ENCODE measurements at places on chromosomes 7 and 10.

DNA sequence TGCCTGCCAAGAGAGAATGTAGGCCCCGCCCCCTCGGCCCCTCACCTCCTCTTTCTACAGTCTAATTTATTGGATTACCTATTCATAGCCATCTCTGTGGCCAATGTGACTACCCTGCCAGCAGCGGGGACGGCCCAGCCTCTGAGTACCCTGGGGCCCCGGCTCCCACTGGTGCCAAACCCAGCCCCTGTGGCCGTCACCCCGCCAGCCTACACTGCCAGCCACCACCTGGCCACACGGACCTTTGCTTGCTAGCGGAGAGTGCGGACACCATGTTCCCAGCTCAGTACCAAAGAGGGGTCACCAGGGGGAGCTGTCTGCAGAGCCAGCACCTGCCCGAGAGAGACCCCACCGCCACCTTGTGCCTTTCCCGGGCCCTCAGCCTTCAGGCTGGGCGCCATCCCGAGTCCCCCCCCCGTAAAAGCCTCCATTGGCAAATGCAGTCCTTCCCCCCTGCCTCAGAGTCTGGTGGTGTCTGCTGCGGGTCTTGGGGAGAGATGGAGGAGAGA lies 511.1 kb downstream of the ZNF37A start:
- no peak for DNase-seq

DNA sequence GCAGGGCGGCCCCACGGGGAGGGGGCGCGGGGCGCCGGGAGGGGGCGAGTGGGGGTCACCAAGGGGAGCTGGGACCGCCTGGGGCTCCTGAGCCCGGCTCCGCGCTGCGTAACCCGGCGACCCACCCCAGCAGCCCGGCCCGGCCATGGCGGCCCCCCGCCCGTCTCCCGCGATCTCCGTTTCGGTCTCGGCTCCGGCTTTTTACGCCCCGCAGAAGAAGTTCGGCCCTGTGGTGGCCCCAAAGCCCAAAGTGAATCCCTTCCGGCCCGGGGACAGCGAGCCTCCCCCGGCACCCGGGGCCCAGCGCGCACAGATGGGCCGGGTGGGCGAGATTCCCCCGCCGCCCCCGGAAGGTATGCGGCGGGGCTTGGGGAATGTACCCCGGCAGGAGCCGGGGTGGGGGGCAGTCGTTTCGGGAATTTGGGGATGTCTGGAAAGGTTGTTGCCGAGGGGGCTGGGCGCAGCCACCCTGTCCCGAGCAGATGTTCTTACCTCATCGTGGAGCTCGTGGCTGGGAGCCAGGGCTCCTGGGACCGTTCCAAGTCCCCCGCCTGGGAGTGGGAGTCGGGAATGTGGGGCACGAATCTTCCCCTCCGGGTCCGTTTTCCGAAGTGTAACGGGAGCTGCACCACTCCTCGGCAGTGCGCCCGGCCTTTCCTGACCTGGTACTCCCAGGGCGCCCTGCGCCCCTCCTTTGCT lies 431 bp downstream of the ZYX start:
- peak; percentile 27 for DNase-seq

- DNase-seq = no peak
These were observed 906 bp downstream of the CDK1 start for GRCh38 chr10:60778971-60779796.

DNA sequence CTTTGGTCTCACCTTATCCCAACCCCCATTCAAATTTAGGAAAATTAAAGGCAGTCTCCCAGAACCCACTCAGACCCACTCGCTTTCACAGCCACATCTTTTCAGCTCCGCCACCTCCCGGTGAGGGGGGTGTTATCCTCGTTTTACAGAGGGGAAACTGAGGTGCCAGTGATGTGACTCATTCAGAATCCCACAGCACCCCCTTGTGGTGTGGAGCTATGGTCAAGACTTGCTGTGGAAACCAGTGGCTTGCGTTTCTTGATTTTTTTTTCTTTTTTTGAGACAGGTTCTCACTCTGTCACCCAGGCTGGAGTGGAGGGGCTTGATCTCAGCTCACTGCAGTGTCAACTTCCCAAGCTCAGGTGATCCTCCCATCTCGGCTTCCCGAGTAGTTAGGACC lies 27.6 kb downstream of the SLC35G1 start:
- DNase-seq = peak; percentile 6

DNA sequence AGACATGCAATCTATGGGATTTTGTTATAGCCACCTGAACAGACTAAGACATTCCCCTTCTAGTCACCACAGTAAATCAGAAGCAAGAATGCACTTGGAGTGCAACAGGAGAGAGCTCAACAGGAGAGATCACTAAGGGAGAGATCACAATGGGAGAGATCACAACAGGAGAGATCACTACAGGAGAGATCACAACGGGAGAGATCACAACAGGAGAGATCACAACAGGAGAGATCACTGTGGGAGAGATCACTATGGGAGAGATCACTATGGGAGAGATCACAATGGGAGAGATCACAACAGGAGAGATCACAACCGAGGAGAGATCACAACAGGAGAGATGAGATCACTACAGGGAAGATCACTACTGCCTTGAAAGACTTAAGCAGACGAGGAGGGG lies 238.5 kb upstream of the PITRM1 start:
- no peak for DNase-seq

Measured in inflammatory macrophage (primary cell).